ENCODE measurements at places on chromosomes 7 and 10.

DNA sequence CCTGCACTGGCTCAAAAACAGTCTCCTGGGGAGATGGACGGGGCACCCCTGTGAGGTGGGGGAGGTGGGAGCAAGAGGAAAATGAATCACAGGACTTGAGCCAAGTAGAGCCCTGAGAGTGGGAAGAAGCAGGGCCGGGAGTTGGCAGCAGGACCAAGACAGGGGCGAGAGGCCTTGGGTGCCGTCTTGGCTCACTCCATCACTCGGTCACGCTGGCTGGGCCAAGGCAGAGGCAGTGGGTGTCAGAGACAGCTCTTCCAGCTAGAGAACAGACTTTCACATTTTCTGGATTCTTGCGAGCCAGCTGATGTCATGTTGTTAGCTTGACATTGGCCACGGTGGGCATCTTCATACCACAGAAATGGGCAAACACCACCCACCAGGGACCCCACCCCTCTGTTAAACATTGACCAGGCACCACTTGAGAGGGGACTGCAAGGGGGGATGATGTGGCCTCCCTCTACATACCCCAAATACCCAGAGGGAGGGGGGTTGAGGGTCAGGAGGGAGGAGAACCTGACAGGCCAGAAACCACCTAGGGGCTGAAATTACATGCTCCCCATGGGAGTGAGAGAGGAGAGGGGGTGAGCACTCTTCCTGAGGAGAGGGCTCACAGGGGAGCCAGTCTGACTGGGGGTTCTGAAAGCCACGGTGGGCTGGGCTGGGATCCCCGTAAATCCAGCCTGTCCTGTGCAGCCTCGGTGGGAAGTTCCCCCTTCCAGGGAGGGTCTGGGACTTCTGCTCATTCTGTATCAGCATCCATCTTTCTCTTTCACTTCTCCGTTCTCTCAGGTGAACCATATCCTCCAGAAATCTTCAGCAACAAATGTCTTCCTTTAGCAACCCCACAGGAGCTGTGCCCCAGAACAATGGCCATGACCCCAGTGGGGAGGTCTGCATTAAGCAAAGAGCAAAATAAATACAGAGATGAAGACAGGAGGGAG, 19.6 kb downstream of the CAMK2B start:
- no peak for DNase-seq

- no peak for DNase-seq
Observed at GRCh38 chr10:86250399-86250798, 116.2 kb downstream of the GRID1 start.

GRCh38 chr10:1241322-1241890, 185.2 kb downstream of the WDR37 start:
- DNase-seq, result no peak

- DNase-seq, result no peak
Observed at GRCh38 chr10:111297351-111297848, 220.6 kb downstream of the ADRA2A start.

- DNase-seq, result no peak
Observed at GRCh38 chr10:35501923-35502322, 103.2 kb upstream of the GJD4 start.

- DNase-seq, result no peak
Observed at GRCh38 chr10:68666280-68666760, 54.7 kb upstream of the CCAR1 start.

DNA sequence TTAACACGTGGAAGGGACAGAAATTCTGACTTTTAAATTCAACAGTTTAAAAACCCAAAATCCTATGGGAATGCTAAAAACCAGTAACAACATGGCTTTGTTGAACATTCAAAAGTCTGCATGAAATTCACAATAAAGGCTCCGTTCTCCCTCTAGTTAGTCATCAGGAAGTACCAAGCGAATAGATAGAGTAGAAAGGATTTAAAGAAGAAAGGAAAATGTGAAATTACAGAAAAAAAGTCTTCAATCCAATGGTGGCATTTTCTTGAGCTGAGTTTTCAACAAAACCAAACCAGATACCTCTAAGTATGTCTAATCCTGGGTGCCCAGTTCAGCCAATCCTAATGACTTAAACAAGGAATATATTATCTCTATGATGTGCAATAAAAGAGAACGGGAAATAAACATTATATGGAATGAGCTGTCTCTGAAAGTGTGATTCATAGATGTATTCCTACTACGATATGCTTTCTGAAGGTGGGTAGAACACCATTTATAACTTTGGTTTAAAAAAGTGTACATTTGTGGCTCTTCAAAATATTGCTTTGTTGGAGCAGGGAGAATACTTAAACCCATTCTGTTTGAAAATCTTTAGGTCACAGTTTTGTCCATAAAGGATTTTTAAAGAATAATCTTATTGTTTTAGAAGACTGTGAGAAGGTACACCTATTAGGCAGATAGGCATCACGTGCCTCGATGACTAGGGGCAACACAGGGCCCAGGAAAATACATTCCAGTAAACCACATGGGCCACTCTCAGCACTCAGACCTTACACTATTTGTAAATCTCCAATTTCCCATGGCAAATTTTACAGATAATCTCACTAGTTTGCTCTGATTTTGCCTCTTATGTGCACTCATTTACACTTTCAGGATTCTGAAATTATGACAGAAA, 87.7 kb downstream of the CUBN start:
- DNase-seq, result no peak

GRCh38 chr10:86653379-86653778, 968 bp upstream of the OPN4 start:
- DNase-seq, result no peak

DNA sequence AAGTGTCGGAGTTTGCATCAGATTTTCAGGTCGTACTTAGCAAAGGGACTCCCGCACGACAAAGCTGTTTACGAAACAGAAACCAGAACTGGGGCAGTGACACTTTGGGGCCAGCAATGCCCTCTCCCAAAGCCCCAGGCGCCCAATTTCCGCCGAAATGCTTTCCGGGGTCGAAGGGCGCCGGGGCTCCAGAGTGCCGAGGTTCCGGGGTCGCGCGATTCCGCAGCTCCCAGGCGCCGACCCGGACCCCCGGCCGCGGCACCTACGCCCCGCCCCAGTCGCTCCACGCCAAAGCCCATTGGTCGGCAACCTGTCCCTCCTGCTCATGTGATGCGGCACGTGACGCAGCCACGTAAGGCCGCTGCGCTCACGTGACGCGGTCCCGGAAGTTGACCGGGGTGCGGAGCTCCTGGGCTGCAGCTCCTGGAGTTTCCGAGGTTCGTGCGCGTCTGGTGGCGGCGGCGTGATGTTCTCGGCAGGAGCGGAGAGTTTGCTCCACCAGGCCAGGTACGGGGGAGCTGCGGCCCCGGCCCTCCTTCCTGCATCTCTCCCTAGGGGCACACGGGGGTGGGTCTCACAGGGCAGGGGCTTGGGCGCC, at the start of gene AP5Z1:
Gene AP5Z1, plus strand, starts transcription at position 374 of the 598 bp plus-strand sequence. Its CDS starts 93 bp downstream, at position 467.
- DNase-seq, result peak; percentile 95

- DNase-seq, result no peak
Observed at GRCh38 chr7:132076301-132077035, 499.8 kb downstream of the PLXNA4 start.

DNA sequence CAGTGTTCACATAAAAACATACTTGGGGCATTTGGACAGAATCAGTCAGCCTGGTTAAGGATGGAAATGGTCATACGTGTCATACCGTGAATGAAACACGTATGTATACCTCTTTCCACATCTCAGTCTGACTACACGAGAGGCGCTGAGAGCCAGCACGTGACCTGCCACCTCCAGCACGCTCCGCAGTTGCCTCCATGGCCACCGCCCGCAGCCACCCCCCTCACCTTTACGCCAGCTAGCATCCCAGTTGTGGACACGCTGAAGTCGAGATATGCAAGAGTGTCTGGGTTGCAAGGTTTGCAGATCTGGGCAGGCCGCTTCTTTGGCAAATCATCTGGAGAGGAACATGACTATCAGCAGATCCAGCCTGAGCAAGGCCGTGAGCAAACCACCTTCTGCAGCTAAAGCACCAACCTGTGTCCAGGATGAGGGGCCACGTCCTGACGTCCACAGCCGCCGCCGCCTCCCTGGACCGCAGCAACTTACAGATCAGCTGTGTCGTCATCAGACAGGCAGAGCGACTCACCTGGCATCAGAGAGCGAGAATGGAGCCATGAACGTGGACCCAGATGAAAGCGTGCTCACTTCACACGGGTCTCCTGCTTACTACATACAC, 209.4 kb downstream of the ZMYND11 start:
- no peak for DNase-seq

- no peak for DNase-seq
Observed at GRCh38 chr7:94452239-94452638, 57.4 kb upstream of the CASD1 start.

GRCh38 chr10:115051216-115051615, 41.9 kb upstream of the ATRNL1 start:
- DNase-seq, result no peak

DNA sequence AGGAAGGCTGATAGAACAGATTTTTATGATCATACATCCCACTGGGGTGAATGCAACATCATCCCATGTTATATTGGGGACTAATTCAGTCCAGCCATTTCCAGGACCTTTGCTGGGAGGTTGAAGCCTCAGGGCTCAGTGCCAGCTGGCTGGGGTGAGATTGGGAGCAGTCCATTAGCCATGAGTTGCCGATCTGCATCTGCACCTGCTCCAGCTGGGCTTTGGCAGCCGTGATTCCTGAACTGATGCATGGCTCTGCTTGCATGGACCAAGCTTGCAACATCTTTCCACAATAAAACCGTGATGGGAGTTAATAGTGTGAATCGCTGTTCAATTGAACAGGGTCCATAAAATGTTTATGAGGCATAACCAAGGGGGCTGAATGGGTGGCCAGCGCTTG, 346.9 kb downstream of the TYW1 start:
- DNase-seq, result no peak

- no peak for DNase-seq
Observed at GRCh38 chr7:122951006-122951405, 44.5 kb downstream of the TAS2R16 start.

DNA sequence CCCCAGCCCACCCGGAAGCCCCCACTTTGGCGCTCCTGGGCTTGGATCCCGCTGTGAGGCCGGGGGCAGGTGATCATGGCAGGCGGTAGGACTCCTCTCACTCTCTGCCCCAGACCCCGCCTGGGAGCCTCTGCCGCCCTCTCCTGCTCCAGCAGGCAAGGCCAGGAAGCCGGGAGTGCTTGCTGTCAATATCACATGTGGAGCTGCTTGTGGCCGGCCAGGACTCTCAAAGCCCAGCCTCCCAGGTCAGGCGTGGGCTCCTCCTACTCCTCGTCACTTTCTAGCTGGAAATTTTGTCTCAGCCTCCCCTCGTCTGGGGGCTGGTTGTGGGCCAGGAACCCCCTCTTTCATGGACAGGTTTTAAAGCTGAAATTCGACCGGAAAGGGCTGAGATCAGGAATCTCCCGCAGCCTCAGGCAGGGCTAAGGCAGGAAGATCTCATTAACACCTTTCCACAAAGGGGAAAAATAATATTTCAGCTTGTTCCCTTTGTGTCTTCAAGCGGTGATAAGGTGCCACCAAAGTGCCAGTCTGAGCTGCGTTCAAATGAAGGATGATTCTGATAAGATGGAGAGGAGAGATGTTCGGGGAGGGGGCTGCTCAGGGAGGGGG, 273.6 kb upstream of the PODXL start:
- peak; percentile 68 for DNase-seq

- DNase-seq, result no peak
Observed at GRCh38 chr7:30934732-30935568, 23.3 kb downstream of the AQP1 start.

DNA sequence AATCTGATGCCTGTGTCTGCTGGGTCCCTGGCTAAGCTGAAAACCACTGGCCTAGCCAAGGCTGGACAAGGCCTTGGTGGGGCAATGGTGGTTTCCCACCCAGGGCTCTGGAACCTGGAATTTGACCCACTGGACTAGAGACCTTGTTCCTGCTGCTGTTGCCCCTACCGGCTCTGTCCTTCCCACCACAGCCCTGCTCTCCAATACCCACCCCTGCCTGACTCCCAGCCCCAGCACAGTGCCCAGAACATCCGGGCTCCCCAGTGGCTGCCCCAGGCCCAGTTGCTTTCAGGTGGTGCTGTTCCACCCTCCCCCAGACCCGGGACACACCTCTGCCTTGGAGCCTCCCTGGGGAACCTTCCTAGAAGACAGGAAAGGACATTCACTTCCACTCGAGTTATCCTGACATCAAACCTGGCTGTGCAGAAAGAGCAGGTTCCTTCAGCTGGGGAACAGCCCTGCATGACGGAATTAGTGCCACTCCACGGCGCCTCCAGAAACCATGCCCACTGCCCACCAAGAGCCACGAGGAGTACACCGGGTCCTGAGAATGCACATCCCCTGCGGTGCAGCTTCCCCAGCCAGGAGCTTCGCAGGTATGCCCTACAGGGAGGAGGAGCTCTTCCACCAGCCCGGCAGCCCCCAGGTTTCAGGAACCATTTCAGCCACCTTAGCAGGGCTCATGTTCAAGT, 152.8 kb downstream of the OAT start:
- DNase-seq, result no peak

- DNase-seq, result no peak
Observed at GRCh38 chr10:27461312-27461711, 42.8 kb upstream of the RAB18 start.

DNA sequence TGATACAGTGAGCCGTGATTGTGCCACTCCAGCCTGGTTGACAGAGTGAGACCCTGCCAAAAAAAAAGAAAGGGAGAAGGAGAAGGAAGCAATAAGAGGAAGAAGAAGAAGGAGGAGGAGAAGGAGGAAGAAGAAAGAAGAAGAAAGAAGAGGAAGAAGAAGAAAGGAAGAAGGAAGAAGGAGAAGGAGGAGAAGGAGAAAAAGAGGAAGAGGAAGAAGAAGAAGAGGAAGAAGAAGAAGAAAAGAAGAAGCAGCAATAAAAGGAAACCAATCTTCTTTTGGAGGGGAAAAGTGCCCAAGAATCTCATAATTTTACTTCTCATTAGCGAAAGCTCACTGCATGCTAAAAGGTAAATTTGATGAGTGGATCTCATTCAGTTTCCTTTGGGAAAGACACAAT, 85.7 kb upstream of the GLCCI1 start:
- no peak for DNase-seq

- DNase-seq, result no peak
Observed at GRCh38 chr7:45060295-45060694, 28.5 kb downstream of the NACAD start.

- DNase-seq, result no peak
Observed at GRCh38 chr7:117997862-117998825, 124.9 kb upstream of the CTTNBP2 start.

DNA sequence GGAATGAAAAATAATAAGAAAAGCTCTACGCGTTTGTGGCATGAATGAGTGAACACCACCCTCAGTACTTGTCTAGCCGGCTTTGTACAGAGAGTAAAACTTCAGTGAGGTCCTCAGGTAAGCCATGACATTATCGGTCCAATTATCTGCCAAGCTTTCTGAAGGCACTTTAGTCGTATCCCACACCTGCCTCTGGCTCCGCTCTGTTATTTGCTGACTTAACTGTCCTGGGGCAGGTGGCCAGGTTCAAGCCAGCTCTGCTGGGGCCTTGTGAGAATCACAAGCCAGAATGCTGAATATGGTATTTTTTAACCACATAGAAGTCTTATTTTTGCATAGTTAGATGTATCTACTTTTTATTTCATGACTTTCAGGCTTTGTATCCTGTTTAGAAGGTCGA, 66.0 kb upstream of the FHIP2A start:
- no peak for DNase-seq

- no peak for DNase-seq
Observed at GRCh38 chr10:126270111-126270510, 118.2 kb downstream of the ADAM12 start.

GRCh38 chr7:74658178-74659004, 873 bp downstream of the GTF2I start:
- DNase-seq, result peak; percentile 98
